ENCODE measurements at places on chromosomes 12 and 14.

DNA sequence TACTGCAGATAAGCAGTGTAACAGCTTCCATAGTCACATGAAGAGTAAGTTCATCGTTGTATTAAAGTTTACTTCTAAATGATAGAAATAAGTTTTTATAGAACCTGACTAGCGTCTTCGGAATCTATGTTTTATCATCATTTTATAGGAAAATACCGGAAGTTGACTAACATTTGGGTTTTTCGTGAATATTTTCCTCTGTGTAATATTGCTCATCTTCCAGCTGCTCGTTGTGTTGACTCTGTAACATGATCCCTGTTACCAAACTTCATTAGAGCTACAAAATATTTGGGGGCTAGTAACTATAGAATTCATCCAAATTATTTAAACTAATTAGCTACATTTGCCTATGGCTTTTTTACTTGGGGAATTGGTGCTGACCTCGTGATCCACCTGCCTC is 37.2 kb downstream of the DDX51 start:
- DNase-seq: peak; percentile 71

- DNase-seq: no peak
These were observed 62.7 kb downstream of the NOS1 start for GRCh38 chr12:117298648-117299225.

DNA sequence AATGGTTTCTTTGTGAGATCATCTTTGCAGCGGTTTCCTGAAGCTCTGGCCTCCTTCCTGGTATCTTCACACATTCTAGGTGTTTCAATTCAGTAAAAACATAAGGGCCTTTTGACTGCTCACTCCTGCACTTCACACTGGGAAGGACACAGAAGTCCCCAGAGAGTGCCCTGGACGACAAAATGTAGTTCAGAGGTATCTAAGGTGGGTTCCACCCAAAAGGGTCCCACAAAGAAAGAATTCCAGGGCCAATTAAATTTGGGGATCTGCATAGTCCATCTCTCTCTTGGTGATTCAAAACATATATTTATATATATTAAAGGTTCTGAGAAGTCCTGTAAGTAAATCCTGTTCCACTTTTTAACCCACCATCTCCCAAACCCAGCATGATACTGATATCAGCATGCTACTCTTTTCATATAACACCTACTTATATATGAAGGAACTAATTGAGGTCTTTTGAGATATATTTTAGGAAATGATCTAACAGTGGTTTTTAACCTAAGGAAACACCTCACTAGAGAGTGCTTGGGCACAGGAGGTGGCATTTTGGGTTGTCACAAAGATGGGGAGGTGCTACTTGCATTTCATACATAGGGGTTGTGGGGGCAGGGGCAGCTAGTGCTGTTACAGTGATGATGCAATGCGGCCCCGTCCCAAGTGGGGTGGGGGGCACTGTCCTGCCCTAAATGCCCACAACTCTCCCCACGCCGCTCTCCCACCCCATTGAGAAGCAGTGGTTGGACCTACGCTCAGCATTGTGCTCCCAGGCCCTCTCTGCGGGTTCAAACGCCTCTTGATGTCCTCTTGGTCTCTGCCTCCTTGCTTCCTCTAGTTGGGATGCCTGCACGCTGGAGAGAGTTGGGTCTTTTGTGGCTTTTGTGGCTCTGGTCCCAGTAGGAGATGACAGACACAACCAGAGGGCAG is 109.4 kb downstream of the ARF6 start:
- no peak for DNase-seq

DNA sequence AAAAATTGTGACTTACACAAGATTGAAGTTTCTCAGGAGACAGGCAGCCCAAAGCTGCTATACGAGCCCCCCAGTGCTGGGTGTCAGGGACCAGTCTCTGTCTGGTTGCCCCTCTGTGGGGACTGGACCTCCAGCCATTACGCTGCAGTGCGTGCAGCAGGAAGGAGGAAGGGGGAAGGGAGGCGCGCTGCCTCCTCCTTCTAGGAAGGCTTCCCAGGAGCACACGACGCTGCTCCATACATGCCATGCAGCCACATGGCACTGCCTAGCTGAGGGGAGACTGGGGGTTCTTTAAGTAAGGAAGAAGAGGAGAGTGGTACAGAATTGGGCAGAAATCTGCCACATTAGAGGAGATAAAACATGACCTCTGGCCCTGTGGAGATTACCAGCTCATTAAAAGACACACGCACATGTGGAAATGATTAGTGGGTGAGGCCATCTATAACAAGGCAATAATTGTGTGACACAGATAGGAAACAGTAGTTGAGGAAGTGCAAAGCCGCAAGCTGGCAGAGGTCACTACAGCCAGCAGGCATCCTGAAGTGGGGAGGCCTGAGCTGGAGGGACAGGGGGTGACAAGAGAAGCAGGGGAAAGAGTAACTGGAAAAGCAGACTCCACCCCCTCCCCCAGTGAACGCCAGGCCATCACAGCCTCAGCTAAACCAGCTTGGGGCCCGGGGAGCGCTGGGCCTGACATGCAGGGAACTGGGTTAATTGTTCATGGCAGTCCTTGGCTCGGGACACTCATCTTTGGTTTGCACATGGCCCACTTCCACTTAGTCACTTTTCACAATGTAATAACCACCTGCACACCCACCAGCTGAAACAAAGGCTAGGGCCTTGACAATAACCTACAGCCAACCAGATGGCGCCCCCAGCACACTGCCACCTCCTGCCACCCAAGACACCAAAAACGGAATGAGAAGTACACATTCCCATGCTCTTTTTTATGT is 39.6 kb downstream of the CCDC88C start:
- DNase-seq: peak; percentile 32

DNA sequence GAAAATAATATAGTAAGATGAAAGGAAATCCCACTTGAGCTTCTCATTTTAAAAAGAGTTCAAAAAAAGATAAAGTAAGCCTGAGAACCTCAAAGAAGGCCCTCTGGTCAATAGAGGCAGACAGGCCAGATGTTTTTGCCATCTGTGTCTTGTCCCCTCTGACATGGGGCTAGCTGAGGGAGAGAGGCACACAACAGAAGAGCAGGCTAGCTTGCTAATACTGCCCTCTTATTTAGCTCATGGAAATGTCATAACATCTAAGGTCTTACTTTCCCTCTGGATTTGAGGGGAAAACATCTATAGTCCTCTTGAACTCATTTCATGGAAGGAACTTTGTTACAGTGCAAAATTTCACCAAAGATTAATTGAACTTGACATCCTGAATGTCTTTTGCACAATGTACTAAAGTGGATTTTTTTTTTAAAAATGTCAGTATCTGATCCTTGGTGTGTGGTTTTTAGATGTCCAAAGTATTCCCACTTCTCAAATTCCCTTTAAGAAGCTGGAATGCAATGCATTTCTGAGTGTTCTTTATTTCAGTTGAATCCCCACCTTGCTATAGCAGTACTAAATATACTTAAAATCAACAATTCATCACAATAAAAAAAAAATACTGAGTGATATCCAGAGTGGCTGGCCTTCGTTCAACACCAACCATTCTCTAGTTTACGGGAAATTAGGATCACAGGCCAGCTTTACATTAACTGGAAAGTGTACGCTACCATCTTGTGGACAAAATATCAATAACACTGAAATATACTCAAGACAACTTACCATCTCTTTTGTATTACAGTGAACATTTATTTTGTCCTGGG is 176.7 kb downstream of the PAH start:
- DNase-seq: peak; percentile 20

DNA sequence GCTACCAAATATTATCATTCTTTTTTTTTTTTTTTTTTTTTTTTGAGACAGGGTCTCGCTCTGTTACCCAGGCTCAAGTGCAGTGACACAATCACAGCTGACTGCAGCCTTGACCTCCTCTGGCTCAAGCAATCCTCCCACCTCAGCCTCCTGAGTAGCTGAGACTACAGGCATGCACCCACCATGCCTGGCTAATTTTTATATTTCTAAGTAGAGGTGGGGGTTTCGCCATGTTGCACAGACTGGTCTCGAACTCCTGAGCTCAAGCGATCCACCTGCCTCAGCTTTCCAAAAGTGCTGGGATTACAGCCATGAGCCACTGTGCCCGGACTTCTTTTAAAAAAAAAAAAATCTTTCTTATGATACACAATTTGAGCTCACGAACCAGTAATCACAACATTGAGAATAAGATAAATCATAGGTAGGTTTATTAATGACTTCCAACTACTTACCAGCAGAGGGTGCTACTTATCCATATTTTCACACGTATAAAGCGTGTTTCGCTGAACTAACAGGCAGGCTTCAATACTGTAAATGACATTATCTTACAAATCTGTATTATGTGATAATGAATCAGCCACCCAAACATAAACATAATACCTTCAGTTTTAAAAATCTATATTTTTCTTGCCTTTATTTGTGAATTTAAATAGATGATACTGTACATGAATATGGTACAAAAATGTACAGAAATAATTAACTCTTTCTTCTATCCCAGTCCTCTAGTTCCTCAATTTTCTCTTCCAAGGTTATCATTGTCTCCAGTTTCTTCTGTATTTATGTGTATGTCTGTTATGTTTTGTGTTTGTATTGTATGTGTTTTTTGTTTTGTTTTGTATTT is 42.5 kb upstream of the BCAT1 start:
- DNase-seq: peak; percentile 34

DNA sequence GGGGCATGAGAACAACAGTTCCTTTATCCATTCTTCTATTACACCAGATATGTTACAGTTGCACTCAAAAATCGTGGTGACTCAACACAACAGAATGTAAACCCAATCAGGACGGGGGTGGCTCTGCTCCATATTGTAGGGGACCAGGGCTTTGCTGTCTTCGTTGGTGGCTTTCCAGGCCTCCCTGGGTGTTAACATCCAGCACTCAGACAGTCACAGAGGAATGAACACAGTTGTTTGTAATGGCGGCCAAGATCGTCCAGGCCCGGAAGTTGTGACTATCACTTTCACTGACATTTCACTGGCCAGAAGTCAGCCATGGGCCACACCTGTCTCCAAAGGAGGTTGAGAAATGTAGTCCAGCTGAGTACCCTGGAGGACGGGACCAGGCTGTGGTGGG is 204.1 kb downstream of the CACNA1C start:
- DNase-seq: no peak

DNA sequence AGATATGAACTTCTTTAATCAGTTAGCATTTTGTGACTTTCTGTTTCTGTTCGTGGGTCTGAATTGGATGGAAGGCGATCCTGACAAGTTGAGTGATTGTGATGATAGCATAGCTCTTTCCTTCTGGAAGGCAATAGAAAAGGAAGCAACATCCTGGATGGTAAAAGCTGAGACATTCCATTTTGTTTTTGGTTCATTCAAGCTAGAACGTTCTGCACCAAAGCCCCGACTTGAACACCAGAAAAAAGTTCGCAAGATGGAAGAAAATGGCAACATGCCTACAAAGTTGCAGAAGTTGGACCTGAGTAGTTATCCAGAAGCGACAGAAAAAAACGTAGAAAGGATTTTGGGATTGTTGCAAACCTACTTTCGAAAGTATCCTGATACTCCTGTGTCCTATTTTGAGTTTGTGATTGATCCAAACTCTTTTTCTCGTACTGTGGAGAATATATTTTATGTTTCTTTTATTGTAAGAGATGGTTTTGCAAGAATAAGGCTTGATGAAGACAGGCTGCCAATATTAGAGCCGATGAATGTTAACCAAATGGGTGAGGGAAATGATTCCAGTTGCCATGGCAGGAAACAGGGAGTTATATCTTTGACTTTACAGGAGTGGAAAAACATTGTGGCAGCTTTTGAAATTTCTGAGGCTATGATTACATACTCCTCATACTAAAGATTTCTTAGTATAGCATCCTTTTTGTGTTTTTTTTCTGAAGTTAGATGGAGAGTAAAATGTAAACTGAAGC is 896 bp downstream of the EID3 start:
- no peak for DNase-seq

DNA sequence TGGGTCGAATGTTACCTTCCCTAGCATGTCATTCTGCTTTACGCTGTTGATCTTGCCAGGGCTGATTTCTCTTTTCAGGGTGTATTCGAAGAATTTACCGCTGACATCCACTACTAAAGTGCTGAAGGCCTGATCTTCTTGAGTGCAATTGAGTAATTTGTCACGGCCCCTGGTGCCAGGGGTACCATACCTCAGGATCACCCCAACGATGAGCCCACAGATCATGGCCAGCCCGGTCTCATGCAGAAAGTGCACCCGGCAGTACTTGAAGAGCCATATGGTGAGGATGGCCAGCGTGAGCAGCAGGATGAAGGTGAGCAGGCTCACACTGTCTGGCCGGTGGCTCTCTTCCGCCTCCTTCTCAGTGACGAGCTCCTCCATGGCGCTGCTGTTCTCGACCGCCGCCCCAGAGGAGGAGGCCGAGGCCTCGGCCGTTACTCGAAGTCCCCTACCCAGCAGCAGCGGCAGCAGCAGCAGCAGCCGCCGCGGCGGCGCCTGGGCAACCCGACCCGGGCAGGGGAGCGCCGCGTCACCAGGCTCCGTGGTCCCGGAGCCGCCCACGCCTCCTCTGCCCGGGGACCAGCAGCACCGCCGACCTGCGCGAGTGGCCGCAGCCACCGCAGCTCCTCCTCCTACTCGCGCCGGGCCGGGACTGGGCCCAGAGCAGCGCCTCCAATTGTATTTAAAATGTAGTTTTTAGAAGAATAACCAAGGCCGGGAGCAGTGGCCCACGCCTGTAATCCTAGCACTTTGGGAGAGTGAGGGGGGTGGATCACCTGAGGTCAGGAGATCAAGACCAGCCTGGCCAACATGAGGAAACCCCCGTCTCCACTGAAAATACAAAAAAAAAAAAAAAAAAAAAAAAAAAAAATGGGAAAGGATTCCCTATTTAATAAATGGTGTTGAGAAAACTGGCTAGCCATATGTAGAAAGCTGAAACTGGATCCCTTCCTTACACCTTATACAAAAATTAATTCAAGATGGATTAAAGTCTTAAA is 58.5 kb upstream of the TMPO start:
- no peak for DNase-seq

DNA sequence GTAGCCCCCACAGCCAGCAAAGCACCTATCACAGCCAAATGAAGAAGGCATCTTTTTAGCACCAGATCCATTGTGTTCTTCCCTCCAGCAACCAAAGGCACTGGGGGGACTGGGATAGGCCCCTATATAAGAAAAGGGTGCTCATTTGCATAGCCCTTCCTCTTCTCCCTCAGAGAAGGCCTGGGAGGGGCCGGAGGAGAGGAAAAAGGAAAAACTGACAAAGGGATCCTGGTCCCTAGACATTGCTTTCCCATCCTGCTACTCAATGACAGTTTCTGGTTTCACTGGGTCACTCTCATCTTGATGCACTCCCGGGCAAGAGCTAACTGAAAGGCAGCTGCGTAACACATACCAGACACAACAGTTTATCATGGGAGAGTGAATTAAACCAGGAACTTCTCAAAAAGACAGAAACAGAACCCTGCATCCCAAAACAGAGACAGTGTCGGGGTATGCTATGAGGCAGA is at the start of gene PMEL:
Gene PMEL, minus strand, starts transcription at position 102 of the 467 bp plus-strand sequence. Its CDS starts 31 bp downstream, at position 71.
- no peak for DNase-seq
